ENCODE measurements at places on chromosomes 3 and 15.

DNA sequence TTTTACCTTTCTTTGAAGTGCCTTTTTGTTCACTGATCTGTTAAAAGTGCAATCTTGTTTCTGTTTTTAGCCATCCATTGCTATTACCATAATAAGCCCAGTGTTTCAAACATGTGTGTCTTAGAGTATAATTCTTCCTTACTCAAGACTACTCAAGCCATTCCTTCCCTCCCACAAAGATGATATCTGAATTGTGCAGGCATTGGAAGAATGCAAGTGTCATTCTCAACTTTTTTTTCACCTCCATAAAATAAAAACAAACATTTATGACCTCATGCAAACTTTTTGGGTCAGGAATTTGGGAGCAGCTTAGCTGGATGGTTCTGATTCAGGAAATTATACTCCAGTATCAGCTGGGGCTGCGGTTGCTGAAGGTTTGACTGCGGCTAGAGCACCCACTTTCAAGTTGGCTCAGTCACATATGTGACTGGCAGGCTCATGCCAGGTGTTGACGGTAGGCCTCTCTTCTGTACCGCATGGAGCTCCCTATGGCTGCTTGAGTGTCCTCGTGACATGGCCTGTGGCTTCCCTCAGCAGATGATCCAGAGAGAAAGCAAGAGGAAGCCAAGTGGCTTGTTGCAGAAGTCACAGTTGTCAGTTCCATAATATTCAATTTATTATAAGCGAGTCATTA is 490.8 kb downstream of the CNTN4 start:
- no peak for DNase-seq

GRCh38 chr3:12557473-12558100 is 700 bp downstream of the MKRN2 start:
- DNase-seq: no peak

GRCh38 chr3:156181509-156181908 is 61.1 kb downstream of the KCNAB1 start:
- DNase-seq: no peak

DNA sequence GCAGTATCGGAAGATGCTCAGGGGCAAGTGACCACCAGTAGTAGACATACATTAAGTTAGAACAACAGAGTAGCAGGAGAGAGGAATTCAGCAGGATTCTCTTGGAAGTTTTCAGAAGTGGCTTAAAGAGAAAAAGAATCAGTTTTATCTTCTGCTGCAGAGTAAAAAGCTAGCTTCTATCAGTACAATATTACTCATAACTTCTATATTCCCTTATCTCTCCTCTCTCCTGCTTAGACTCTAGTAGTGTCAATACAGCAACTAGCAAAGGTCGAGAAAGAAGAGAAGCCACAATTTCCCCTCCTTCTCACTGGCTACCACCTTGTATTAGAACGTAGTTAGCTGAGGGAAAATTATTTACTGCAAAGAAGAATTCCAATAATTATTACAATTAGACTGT is 539.7 kb downstream of the DIPK2A start:
- DNase-seq: no peak

DNA sequence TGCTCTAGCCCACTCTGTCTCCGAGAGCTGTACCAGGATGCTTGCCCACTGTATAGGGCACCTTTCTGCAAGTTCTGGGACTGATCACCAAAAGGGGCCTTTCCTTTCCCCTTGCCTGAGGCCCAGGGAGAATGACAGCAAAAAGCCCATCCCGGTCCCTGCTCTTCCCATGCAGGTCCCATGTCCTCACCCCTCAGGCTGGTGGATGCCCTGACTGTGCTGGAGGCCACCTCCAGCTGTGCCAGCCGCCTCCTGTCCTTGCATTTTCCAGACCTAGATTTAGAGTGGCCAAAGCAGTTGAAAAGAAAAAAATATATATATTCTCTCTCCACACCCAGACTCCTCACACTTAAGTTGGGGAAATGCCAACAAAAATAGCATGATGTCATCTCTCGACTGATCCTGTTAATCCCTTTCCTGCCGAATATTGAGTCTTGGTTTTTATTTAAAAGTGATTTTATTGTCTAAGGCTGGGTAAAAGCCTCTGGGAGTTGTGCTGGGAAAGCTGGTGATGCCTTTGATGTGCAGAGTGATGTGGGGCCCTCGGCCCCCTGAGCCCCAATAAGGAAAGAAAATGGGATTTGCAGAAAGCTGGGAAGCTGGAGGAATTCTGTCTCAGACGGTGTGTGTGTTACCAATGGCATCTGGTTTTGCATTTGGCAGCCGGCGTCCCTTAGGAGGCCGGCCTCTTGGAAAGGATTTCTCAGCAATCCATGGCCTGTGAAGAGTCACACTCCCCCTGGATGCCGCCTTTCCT is 29.3 kb upstream of the TPM1 start:
- DNase-seq: no peak

DNA sequence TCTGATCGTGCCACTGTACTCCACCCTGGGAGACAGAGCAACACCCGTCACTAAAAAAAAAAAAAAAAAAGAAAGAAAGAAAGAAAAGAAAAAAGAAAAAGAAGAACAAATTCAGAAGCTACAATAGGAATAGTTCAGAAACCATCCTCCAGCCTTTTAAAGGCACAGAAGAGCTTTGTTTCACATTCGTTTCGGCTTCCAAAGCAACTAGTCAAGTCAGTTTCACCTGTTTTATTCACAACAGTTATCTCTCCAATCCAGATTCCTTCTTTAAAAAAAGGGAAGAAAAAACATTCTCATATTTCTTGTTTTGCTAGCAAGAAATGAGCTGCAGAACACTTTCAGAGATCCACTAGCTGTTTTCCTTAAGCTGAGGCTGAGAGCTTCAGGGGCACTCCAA is 767.7 kb upstream of the CFAP20DC start:
- no peak for DNase-seq

- peak; percentile 31 for DNase-seq
These were observed 4.6 kb downstream of the TSC22D2 start for GRCh38 chr3:150412561-150413231.

- no peak for DNase-seq
These were observed 7.0 kb downstream of the SCAPER start for GRCh38 chr15:76898102-76898501.

DNA sequence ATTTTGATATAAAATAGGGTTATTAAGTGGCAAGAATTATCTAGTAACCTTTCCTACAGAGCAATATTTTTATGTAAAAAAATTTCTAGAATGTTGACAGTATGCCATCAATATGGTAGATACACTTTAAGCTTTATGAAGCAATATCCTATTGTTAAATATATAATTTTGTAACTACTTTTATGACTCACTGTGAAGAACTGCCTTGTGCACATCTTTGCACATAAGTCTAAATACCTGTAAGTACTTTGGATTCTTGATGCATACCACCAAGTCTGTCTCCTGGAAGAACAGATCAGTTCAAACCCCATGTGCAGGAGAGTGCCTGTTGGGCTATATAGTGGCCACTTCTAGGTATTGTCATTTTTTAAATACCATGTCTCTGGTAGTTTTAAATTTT is 205.7 kb upstream of the EIF1B start:
- no peak for DNase-seq

DNA sequence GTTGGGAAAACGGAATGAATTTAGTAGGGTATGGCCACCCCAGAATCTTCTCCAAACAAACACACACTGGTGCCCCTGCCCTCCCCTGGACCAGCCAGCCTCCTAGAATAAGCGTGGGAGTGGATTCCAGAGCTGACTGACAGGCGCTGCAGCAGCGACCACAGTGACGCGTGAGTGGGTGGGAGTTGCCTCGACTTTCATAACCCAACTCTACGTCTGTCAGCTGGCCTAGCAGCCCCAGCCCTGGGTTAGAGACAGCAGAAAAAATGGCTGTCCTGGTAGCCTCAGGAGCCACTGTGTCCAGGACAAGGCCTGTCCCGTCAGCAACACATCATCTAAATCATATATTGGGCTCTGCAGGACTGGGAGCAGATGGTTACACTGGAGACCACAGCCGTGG is 10.0 kb downstream of the PLA2G4B start:
- peak; percentile 77 for DNase-seq

DNA sequence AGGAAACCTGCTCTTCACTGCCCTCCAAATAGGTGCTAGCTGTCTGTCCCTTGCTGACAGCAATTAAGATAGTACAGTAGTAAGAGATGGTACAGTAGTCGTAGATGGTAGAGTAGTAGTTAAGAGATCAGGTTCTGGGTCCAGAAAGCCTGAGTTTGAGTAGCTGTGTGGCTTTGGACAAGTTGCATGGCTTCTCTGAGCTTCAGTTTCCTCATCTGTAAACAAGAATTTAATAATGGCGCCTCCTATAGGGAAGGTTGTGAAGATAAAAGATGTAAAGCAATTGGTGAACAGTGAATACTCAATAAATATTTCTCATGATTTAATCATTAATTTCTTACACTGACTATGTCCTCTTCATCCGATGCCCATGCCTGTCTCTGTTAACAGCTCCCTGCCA is 86.9 kb upstream of the BCL6 start:
- no peak for DNase-seq

- peak; percentile 61 for DNase-seq
These were observed 4.8 kb downstream of the SACM1L start for GRCh38 chr3:45693941-45694521.

GRCh38 chr3:33883538-33883950 is 85.1 kb downstream of the PDCD6IP start:
- DNase-seq: no peak

DNA sequence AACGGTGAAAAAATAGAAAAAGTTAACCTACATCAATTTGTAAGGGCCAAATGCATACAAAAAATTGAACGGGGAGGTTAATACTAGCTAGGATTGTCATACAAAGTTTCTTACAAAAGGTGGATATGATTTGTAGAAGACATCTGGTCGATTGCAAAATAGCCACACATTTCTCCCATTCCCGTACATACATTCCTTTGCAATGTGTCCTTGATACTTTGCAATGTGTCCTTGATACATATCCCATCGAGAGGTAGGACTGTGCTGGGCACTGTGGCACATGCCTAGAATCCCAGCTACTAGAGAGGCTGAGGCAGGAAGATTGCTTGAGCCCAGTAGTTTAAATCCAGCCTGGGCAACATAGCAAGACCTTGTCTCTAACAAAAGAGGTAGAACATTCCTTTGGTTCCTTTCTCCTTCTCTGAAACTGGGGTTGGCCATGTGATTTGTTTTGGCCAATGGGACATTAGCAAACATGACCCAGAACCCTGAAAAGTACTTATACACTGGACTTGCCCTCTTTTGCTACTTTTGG is 9.5 kb downstream of the TTBK2 start:
- no peak for DNase-seq

GRCh38 chr15:74184582-74185091 is 11.1 kb downstream of the ISLR start:
- peak; percentile 47 for DNase-seq

- no peak for DNase-seq
These were observed 5.6 kb downstream of the RAB8B start for GRCh38 chr15:63194880-63195568.

- peak; percentile 64 for DNase-seq
These were observed 28.8 kb upstream of the MAGEF1 start for GRCh38 chr3:184740509-184741258.

DNA sequence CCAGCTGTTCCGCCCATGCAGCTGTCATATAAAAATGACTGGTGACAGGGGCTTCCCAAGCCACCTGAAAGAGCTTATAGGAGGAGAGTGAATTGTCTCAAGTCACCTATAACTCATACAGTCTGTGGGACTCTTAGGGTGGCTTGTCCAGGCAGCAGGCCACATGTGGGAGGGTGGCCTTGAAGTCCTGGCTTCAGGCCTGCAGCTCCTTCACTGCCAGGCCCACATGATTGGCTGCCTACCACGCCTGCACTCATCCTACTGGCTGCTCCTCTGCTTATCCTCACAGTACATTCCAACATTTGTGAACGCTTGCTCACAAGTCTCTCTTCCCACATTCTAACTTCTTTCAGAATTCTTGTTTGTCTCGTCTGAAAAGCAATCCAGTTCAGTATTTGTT is 41.1 kb upstream of the TIPARP start:
- no peak for DNase-seq

DNA sequence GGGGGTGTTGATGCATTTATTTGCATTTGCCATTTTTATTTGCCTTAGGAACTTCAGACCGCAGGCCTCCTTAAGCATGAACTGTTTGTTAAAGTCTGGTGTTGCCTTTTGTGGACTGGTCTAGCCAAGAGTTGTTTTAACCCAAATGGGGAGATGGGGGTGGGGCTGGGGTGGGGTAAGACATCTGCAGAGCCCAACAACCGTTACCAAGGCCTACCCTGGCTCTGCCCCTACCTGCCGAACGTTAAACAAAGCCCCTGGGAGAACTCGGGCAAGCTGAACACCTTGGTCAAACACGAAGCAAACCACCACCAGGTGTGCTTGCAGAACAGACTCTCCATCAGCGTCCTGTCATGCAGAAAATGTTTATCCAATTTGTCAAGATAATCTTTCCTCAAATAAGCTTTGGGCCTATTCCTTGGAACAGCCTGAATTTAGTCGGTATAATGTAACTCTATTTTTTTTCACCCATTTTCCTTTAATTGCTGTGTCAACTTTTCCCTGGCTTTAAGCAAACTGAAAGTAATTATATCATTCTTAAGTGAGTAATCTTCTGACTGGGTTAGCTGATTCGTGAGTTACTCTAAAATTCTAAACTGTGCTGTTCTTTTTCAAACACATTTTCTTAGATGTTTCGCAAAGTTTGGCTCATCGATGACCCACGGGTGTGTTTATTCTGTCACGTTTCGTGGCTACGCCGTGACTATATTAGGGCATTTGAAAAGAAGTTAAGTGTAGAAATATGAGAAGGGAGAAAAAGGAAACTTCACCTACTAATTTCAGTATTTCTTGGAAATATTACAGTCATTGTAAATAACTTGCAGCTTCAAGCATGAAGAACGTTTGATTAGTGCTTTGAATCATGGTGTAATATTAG is 127.6 kb downstream of the SOX2 start:
- no peak for DNase-seq

DNA sequence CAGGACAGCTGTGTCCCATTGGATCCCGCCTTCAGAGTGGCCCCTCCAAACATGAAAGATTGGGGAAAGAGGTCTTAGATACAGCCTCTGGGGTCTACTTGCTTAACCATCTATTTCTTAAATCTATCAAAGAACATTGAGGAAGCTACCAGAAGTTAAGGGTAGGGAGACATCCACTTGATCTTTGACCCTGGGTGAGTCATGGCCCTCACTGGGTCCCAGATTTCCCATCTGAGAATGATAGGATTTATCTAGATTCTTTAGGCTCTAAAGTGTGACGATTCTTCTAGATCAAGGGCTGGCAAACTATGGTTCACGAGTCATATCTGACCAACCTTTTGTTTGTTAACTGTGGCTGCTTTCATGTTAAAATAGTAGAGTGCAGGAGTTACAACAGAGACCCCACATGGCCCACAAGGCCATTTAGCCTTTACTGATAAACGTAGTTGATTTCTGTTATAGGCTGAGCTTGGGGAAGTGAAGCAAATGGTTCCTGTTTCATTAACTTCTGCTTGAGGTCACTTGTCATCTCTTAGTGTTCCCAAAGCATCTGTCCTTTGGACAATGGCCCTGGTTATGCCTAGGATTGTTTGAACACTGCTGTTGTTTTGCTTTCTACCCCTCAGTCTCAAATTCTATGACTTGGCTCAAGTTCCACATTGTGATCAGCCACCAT is 8.0 kb downstream of the MUC13 start:
- DNase-seq: no peak

GRCh38 chr3:11776346-11776745 is 70.3 kb downstream of the TAMM41 start:
- DNase-seq: no peak

- no peak for DNase-seq
These were observed 44.2 kb downstream of the SOX2 start for GRCh38 chr3:181755959-181756358.

GRCh38 chr3:127851899-127852298 is 29.6 kb upstream of the MGLL start:
- no peak for DNase-seq

Measured in activated CD4-positive, alpha-beta T cell treated with anti-CD3 and anti-CD28 coated beads for 36 hours (primary cell).